ENCODE measurements at places on chromosomes 1 and 21.

GRCh38 chr1:7076572-7076971 lies 291.3 kb downstream of the CAMTA1 start:
- DNase-seq: no peak

DNA sequence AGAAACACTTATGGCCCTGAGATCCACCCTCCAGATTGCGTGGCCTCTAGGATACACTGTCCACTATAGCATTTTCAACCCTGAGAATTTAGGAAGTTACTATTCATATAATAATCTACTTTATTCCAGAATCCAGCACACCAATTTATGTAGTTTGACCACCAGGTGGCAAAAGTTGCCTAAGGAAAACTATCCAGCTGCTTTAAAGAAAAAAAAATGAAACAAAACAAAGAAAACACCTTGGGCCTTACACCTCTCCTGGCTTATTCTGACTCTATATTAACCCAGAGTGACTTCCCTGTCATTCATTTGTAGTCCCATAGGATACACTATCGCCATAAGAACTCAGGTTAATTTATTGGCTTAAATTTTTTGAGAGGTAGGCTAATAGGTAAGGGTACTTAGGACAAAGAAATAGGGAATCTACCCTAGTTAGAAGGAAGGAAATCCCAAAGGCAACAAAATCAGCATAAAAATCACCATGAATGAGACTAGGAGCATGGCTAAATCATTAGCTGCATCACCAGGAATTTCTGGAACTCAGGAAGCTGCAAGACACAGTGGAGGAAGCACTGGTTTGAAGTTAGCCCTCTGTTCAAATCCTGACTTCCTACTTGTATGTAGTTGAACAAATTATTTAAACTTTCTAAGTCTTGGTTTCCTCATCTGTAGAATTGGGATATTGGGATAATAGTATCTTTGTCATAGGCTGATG lies 107.5 kb downstream of the SPAG17 start:
- no peak for DNase-seq

- no peak for DNase-seq
Measured at GRCh38 chr21:40047993-40048730, 180.9 kb downstream of the PCP4 start.

- DNase-seq: peak; percentile 91
Measured at GRCh38 chr1:244349103-244349531, 102.6 kb downstream of the ADSS2 start.

GRCh38 chr1:221823149-221823548 lies 81.3 kb upstream of the DUSP10 start:
- no peak for DNase-seq

GRCh38 chr1:114379987-114380386 lies 131.0 kb downstream of the TRIM33 start:
- no peak for DNase-seq

GRCh38 chr1:170730438-170730837 lies 66.5 kb downstream of the PRRX1 start:
- no peak for DNase-seq

Measured in CD14-positive monocyte (primary cell).